T-helper 1 cell (primary cell): ENCODE measurements at places on chromosomes 1 and 21.

DNA sequence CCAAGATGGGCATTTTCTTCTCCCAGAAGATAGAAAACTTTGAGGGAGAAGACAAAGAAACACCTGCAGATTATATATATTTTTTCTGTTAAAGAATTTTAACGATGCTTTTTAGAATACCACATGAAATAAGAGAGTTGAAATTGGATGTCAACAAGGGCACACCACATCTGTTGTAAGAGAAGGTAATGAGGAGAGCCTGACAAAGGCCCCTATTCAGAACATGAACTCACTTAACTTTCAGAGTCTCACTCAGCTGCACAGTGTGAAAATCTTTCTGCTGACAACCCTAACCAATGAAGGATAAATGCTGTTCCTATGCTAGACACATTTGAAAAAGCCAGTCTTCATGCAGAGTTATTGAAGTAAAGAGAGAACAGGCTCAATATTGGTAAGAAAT is 7.3 kb downstream of the KRTAP22-2 start:
- DNase-seq, result no peak

DNA sequence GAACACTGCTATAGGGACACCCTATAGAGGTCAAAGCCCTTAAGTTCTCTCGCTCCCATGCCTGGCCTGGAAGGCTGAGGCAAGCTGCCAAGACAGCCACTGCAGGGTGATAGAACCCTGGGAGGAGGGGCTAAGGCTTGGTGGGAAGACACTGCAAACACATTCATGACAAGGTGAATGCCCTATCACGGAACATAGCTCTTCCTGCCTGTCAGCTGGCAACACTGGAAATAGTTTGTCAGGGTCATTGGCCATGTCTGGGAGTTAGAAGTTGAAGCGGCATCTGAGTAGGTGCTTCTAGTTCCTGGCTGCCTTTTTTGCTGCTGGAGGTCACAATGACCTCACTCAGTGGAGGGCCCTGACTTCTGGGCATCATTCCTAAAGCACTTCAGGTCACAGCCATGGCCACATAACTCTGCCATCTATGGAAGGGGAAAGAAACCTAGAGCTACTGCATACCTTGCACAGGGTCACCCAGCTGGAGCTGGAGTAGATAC is 4.2 kb downstream of the FABP3 start:
- no peak for DNase-seq

DNA sequence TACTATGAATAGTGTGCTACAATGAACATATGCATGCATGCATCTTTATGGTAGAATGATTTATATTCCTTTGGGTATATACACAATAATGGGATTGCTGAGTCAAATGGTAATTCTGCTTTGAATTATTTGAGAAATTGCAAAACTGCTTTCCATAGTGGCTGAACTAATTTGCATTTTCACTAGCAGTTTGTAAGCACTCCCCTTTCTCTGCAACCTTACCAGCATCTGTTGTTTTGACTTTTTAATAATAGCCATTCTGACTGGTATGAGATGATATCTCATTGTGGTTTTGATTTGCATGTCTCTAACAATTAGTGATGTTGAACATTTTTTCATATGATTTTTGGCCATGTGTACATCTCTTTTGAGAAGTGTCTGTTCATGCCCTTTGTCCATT is 24.0 kb upstream of the DIRAS3 start:
- no peak for DNase-seq

DNA sequence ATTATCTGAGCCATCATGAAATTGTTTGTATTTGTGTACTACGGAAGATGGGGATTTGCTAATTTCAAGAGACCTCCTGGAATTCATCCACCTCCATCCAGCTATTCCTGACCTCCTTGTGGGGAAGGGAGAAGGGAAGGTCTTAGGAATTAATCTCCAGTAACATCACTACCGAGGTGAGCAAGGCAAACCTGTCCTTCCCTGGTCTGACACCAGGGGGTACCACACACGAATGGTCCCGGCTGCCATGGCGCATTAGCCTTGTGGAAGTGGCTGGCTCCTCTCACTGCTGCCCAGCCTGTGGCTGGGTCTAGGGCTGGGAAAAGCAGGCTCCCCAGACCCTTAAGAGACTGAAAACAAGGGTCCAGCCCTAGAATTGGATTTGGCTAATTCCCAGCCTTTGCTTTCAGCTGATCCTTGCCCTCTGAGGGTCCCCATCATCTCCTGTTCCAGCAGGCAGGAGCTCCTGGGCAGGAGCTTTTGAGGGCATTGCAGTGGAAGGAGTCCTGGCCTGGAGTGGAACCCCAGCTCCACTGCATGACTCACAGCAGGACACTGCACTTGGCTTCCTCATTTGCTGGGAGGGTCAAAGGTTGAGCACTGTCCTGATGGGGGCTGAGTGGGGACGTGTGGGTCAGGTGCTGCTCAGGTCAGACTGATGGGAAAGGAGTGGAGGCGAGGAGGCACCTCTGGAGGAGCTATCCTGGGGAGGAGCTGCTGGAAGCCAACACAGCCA is 34.8 kb downstream of the RIMS3 start:
- DNase-seq, result no peak

GRCh38 chr1:240152611-240153297 is 61.1 kb downstream of the FMN2 start:
- DNase-seq, result no peak

GRCh38 chr1:185500001-185500626 is 183.1 kb upstream of the IVNS1ABP start:
- no peak for DNase-seq

DNA sequence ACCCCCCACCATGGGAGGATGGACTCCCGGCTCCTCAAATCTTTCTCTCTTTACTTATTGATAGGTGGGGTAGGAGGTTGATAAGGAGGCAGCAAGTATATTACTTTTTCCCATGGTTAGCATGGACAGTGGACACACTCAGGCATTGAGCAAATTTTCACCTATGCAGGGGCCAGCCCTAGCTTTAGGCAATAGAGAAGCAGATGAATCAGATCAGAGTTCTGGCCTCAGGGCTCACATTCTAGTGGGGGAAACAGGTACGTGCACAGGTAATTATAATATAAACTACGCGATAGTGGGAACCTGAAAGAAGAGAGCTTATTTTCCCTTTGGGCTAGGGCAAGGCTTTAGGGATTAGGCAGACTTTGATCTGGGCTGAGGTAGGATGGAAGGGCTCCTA is 13.5 kb upstream of the FOXE3 start:
- DNase-seq, result no peak

- no peak for DNase-seq
Measured at GRCh38 chr1:10101929-10102328, 69.2 kb downstream of the UBE4B start.

GRCh38 chr1:207223162-207223561 is 98.3 kb upstream of the CD55 start:
- DNase-seq, result no peak
